Left renal pelvis (tissue), 4 donors: ENCODE measurements at places on chromosomes 5 and 9. TPM values are rescaled to one million over a fixed set of nuclear protein-coding genes. Genes with fewer than 3 reads are reported as not detected.

The CYFIP2 gene
- 123 TPM for polyA plus RNA-seq

DNA sequence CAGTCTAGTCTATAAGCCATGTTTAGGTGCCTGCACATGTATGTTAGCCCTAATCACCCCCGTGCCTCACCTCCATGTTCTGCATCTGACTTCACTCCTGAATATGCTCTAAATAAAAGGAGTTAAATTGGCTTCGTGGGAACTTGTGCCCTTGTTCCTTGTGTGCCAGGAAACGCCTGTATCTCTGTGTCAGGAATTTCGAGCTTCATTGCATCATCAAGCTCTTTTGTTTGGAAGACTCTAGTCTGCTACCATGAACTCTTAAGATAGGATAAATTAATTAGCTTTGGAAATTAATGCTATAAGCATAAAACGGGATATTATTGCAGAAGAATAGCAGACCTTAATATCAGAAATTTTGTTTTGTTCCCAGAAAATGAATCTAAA is 99.2 kb downstream of the ADCY2 start:
- DNase-seq, result no peak

DNA sequence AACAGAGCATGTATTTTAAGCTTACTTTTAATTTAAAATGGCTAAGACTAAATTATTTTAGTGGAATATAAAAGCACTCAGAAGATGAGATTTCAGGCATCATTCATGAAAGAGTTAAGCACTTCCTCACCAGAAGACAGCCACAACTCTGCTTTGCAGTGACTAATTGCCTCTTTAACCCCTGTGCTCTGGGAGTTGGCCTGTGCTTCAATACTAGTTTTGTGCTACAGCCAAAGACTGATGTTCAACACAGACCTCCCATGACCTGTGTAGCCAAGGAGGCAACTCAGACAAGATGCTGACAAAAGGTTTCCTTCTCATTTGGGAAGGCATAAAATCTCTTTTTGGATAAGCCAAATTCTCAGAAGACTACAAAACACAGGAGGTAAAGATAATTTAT is 353.5 kb downstream of the FBXL17 start:
- DNase-seq, result no peak

GRCh38 chr5:129717751-129718310 is 30.1 kb upstream of the MINAR2 start:
- DNase-seq, result no peak

DNA sequence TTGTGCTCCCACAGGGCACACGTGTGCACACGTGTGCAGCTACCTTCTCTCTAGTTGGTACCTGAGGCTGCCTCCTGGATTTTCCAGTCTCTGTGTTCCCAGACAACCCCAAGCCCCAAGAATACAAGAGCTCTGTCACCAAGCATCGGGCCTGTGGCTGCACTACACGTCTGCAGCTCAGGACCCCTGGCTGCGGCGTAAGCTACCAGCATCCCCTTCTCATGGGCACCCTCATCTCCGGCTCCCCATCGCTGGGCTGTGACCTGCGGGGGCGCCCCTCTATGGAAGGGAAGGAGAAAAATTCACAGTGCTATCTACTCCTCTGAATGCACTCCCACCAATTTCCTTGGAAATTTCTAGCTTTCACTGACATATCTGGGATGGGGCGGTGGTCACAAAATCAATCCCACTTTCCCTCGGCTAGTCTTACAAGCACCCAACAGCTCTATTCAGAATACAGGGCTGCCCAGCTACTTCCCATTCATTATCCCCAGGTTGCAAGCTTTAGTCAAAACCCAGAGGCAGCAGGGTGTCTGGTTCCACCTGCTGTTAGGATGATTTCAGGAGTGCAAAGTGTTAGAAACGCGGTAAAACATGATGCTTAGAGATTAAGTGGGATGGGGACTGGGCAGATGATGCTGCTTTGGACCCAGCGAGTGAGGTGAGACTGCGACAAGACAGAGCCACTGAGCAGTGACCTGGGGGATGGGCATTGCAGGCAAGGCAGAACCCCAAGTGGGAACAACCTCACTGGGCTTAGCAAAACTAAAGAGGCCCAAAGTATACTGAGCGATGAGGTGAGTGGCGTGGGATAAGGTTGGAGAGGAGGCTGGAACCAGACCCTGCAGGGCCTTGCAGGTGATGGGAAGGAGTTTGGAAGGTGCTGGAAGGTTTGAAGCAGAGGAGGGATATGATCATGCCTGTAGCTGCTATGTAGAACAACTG is 121.7 kb downstream of the KCNIP1 start:
- no peak for DNase-seq
